ENCODE measurements at places on chromosomes 11 and 22.

DNA sequence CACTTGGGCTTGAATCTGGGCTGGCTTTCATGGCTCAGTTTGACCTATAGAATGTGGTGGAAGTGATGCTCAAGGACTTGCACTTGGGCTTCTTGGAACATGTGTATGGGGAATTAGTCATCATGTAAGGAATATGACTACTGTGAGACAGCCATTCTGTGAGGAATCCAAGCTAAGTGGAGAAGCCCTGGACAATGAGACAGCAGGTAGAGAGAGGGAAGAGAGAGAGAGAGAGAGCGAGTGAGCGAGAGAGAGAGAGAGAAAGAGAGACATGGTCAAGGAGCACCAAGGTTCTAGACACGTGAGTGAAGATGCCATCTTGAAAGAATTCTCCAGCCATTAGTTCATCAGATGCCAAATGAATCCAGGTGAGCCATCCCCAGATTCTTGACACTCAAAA is 261.6 kb upstream of the SORL1-AS1 start:
- no peak for DNase-seq

DNA sequence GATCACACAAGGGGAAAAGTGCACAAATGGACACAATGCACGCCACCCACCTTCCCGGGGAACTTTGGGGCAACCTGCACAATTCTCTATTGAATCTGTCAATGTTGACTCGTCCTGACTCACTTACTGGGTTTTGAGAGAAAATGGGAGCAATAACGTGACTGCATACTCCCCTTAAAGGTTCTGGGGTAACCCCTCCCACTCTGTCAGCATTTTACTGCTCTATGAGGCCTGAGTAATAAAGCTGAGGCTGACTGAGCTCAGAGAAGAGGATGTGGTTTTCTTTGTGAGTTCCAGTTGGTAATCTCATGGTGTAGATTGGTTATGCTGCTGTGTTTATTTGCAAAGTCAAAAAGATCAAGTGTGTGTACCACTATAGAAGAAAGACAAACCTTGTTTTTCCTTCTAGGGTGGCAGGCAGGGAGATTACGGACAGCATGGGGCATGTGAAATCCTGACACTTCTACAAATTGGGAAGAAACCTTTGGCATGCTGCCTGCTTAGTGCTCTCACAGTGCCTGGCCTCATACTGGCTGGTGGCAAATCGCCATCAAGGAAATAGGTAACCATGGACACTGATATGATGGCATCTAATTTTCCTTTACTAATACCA is 16.1 kb upstream of the APOA1 start:
- peak; percentile 78 for DNase-seq

DNA sequence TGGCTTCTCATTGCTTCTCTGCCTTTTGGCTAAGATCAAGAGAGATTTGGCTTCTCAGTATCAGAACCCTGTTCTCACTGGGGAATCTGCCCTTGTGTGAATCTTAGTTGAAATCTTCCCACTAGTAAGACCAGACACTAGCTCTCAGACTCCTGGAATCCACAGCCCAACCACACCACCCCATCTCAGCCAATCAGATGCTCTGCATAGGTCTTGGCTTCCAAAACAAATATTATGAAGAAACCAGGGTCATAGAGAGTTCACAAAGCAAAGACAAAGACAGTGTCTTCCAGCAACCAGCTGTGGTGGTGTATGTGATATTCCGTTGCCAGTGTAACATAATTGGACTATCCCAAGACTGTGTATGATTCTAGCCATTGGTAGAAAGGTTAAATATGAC is 5.4 kb downstream of the OR8B12 start:
- DNase-seq, result peak; percentile 89

DNA sequence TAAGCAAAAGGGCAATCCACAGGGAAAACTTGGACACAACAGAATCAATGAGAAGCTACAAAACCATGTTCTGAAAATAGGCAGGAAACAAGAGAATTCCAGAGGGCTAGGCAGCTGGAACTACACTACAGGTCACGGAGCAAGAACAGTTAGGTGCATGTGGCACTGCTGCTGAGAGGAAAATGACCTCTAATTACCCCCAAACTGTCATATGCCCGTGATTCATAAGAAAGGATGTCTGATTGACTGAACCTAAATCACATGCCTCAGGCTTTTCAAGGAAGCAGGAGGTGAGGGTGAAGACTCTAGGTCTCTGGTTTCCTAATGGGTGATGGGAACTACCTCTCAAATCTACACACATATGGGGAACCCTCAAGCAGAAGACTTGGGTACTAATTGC is 17.9 kb upstream of the RRAS2 start:
- DNase-seq, result peak; percentile 33

DNA sequence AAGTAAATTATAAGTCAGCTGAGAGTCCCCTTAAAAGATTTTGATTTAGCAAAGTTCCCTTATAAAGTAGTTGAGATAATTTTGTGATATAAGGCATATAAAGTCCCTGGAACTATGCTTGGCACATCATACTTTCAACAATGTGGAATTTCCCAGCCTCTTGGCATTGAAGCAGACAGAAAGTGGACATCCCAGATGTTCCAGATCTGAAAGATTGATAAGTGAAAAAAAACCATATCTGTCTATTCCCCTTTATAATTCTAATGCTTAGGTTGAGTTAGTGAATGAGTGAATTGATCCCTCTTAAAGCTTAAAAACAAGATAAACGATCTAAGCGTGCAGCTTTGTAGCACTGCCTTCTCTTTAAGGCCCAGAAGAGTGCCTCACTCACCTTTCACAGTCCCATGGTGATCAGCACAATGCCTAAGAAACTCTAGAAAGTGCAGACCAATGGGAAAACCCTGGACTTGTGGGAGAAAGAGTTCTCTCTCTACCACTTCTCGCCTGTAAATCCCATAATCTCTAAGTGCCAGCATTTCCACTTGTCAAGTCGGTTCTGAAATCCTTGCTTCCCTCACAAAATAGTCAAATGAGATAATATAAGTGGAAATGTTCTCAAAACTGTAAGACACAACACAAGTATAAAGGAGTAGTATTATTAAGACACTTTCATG is 17.8 kb downstream of the FIBIN start:
- DNase-seq, result no peak

GRCh38 chr11:32030875-32031503 is 59.9 kb upstream of the RCN1 start:
- DNase-seq, result no peak

DNA sequence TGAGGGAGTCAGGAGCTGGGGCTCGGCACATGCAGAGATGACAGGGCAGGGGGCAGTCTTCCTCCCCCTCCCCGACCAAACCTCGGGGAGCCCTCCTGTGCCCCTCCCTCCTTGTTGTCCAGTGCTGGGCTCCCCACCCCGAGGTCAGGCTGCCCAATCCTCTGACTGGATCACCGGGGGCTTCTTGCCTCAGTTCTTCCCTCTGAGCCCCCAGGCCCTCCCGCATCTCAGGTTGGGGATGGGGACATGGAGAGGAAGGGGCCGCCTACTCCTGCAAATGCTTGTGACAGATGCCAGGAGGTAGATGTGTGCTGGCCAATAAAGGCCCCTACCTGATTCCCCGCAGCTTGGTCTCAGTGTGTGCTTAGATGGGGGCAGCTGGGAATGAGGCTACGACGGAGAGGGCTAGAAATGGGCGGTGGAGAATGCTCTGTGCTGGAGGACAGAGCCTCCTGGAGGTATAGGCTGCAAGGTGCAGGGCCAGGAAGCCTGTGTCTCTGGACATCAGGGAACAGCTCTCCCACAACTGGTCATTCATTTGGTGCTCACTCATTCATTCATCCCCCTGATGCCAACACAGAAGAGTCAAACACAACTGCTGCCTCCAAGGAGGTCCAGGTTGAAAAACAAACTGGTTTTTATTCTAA is 8.4 kb downstream of the RHBDD3 start:
- DNase-seq, result no peak

GRCh38 chr11:100766764-100767163 is 79.7 kb downstream of the ARHGAP42 start:
- no peak for DNase-seq

DNA sequence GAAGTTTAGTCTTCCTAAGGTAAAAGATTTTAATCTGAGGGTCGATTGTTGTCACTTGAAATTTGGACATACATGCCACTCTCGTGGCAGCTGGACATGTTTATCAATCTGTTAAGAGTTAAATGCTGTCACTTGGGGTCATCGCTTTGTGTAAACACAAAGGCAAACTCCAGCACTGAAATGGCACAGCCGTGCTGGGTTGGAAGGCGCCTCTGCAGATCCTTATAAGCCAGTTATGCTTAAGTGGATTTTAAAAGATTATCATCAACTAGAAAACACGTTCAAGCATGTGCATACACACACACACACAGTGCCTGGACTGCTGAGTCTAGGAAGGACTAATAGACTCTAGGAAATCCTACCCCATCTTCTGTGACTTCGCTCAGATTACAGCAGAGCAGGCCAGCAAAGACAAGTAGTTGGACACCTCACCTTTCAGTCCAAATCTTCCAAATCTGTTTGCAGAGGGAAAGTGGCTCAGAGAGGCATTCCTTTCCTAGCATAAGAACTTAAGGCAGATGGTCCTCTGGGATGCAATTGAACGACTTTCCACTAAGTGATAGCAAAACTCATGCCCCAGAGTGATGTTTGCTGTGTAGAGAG is 83.7 kb downstream of the CACNG2 start:
- no peak for DNase-seq

- no peak for DNase-seq
Measured at GRCh38 chr22:47299211-47299862, 536.9 kb downstream of the TBC1D22A start.

GRCh38 chr11:22792497-22792896 is 37.1 kb downstream of the SVIP start:
- DNase-seq, result peak; percentile 77

DNA sequence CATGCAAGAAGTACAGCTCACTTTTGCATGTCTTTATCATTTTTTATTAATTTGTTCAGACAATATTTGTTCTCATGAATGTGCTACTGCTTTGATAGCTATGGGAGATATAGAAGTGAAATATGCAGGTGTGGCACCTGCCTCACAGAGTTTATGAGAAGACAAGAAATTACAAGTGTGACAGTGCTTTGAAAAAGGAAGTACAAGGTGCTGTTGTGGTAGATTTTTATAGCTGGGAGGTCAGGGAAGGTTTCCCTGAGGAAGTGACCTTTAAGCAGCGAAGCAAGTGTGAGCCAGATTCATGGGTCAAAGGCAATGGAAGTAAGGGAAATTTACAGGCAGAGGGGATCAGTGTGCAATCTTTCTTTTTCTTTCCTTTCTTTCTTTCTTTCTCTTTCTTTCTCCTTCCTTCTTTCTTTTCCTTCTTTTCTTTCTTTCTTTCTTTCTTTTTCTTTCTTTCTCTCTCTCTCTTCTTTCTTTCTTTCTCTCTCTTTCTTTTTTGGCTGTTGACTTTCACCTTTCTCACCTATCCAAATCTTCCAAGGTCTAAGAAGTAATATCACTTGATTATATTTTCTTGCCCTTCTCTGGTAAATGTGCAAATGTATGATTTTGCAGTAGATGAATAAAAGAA is 6.4 kb upstream of the BMAL1 start:
- DNase-seq, result no peak

GRCh38 chr11:133047036-133047770 is 485.1 kb downstream of the OPCML start:
- DNase-seq, result no peak

GRCh38 chr11:1931341-1932104 is 12.0 kb downstream of the TNNT3 start:
- peak; percentile 66 for DNase-seq

GRCh38 chr11:65129649-65130441 is 4.5 kb downstream of the SYVN1 start:
- DNase-seq, result no peak

- DNase-seq, result no peak
Measured at GRCh38 chr11:73059915-73060314, 82.2 kb downstream of the FCHSD2 start.

DNA sequence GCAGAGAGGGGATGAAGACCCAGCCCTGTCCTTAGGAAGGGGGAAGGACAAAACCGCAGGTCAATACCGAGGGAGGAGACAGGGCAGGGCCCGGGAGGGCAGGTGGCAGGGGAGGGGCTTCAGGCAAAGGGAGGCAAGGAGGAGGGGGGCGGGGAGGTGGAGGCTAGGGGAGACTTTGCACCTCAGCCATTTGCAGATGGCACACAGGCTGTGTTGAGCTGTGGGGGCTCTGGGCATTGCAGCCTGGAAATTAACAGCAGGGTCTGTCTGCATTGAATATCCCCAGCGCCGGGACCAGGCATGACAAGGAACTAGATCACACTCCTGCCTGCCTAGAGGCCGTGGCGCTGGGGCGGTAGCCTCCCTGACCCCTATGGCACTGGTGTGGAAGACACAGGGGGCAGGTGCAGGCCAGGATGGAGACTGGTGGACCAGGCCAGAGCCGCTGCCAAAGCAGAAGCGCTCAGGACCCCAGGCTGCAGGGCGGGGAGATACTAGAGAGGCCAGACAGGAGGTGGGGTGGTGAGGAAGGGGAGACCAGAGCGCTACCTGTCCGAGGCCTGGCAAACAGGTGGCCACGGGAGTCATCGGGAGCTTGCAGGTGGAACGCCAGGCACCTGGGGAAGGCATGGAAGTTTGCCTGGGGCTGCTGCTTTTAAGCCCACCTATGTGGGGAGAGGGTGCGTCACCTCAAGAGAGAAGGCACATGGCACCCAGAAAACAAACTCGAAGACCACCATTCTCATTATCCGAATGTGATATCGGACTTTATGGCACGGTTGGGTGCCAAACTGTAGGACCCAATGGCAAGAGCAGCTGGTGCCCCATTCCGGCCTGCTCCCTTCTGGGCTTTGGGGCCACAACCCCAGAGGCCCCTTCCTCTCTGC is 11.5 kb downstream of the CBX6 start:
- no peak for DNase-seq

- DNase-seq, result no peak
Measured at GRCh38 chr22:37460684-37461083, 25.5 kb downstream of the MFNG start.

GRCh38 chr11:121250843-121251242 is 41.7 kb upstream of the SC5D start:
- no peak for DNase-seq

- DNase-seq, result no peak
Measured at GRCh38 chr22:49454726-49455125, 372.9 kb downstream of the BRD1 start.

- no peak for DNase-seq
Measured at GRCh38 chr11:107606141-107606540, 15.2 kb downstream of the ELMOD1 start.

- DNase-seq, result no peak
Measured at GRCh38 chr11:83697518-83697917, 411.4 kb upstream of the CCDC90B start.

GRCh38 chr11:123301696-123302400 is 106.8 kb upstream of the CLMP start:
- DNase-seq, result peak; percentile 37

Data from cardiac fibroblast (primary cell).